ENCODE measurements at places on chromosomes 11 and 22.

- peak; percentile 89 for DNase-seq
Measured at GRCh38 chr11:12185914-12186313, 75.5 kb downstream of the MICAL2 start.

DNA sequence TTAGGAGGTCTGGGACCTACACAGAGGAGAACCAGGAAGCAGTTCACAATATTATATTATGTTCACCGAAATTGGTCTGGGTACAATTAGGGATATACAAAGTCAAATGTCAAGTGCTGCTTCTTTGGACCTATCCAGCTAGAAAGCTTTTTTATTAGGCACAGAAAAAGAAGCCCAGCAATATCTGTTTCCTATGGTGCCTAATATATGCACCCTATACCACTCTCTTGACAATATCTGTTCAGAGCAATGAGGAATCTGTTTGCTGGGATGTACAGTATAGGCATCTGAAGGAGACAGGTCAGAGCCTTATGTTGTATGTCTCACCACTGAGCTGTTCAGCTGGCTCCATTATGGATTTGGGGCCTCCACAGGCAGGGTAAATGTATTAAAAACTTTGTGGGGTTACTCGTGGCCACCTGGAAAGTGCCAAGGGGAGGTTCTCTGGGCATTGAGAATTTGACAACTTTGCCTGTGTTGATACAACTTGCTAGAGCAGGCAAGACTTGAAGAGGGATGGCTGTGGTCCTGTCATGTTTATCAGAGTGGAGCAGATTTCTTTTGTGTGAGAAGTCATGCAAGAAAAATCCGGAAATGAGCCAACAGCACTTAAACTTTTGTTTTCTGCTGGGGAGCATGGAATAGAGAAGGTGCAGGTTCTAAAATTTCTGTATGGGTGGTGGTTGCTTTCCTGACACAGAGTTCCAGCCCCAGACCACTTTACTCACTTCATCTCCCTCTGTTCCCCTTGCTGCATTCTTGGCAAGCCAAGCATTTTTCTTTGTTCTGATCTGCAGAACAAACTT, 10.1 kb downstream of the STIM1 start:
- peak; percentile 73 for DNase-seq

GRCh38 chr22:21568347-21569075, 997 bp downstream of the UBE2L3 start:
- peak; percentile 49 for DNase-seq

- DNase-seq, result no peak
Measured at GRCh38 chr11:61477126-61477525, 31.4 kb upstream of the LRRC10B start.

DNA sequence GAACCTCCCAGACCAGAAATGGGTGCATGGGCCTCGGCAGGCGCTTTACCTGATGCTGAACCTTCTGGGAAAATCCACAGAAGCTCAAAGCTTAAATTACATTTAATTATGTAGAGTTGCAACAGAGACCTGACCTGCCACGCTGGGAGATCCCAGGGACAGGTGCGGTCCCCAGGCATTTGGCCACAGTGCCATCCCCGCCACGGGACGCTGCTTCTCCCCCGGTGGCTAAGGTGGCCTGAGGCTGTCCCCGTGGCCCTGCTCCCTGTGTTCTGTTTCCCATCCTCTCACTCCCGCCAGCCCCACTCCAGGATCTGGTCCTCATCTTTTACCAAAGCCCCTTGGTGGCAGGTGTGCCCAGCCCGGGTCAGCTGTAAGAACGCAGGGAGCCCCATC, 39.6 kb downstream of the GRAMD4 start:
- no peak for DNase-seq

DNA sequence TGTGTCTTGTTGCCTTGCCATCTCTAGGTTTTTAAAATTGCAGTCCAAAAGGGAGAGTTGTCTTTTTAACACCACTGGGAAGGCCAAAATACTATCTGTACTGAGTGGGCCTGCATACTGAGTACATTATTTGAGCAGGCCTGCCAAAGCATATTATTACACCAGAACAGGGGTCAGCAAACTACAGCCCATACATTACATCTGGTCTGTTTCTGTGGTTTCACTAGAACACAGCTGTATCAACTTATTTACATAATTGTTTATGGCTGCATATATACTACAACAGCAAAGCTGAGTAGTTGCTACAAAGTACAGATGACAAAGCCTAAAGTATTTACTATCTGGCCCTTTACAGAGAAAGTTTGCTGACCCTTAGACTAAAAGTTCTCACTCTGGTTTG, 74.0 kb downstream of the USP35 start:
- no peak for DNase-seq

DNA sequence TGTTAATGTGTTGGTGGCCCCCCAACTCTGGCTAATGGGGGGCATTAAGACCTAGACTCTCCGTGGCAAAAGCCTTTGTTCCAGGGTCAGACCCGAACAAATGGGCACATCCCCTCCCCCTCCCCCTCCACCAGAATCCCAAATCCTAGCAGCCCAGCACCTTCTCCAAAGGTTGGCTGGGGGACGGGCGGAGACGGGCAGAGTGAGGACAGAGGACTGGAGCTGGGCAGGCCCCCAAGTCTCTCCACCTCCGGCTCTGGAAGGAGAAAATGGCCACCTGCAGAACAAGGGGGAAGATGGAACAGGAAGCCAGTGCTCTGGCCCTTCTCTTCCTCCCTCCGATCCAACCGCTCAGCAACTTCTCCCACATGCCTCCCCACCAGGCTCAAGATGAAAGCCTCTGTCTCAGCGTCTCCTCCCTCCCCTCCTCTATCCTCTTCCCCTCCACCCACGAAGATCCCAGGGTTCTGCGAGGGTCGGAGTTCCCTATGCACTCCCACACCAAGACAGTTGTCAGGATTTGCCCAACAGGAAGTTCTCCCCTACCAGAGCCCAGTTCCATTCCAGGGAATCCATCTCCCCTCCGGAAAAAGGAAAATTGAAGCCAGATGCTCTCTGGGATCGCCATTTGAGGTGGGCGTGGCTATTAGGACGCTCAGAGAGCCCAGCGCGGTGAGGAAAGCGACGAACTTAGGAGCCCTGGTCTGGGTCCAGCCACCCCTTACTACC, 20.1 kb downstream of the ADA2 start:
- DNase-seq, result peak; percentile 55

DNA sequence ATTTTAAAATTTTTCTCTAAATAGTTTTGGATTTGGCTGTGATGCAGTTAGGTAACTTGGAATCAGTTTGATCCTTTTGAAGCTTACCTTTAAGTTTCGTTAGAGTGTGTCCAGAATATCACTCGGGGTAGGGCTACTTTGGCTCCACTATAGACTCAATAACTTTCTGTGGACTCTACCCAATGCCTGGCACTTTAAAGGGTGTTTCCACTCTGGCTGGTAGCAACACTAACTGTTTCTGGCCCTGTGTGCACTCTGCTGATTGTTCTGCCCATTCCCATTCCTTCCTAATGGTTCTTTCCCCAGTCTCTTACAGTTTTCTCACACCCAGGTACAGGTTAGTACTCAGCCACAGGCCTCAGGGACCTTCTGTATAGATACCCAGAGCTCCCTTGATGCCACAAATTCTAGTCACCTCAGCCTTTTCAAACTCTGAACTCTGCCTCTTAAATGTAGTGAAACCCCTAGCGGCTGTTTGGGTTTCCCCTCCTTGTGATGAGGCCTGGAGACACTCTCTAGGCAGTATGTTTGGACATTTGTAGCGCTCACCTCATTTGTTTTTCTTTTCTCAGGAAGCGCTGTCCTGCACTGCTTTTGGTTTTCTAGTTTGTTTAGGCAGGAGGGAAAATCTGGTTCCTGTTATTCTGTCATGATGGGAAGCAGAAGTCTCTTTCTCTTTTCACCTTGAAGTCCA, 16.8 kb downstream of the CUL5 start:
- no peak for DNase-seq

DNA sequence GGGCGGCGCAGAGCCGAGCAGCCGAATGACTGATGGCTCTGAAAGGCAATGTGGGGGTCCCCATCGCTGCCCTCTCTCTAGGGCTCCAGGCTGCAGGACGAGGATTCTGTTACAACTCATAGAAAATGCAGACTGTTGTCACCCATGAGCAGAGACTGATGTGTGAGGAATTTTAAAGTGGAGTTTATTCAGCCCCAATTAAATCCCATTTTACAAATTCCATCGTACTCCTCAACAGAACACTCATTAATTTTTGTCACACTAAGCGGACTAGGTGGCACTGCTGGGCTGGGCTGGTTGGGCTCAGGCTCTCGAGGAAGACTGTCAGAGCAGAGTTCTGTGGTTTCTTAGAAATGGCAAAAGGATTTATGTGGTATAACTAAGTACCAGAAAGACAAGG, 102.6 kb upstream of the SPON1 start:
- no peak for DNase-seq

DNA sequence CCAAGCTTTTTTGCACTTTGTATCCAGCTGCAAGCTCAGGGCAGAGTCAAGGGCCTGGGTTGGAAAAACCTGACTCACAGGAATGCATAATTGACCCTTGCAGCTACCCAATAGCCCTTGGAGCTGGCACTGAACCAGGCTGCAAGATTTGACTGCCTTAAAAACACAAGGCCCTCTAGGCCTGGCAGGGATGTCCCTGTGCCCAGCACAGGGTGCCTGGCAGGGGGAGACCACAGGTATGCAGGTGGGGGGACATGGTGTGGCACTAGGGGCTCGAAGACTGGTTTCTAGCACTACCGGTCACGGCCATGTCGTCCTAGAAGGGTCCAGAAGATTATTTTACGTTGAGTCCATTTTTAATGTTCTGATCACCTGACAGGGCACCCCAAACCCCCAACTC, 30.2 kb downstream of the SBF1 start:
- peak; percentile 82 for DNase-seq

- DNase-seq, result no peak
Measured at GRCh38 chr11:113389272-113389671, 1.7 kb downstream of the ANKK1 start.

DNA sequence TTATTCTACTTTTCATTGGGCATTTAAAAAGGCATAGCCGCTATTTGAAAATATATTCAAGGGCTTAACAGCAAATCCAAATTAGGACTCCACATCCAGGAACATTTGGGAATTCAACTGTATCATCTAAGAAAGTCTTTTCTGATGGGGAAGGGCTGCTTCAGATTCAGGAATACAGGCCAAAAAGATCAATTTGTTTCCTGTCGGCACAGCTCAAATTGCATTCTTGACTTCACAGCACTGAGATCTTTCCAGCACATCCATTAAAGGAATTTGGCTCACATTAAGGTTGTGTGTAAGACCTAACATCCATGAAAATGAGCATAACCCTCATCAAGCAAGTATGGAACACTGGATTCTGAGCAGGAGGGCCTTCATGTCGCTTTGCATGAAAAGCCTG, 1169.5 kb upstream of the CCDC90B start:
- DNase-seq, result no peak

GRCh38 chr22:24060375-24060788, 49.3 kb downstream of the CABIN1 start:
- peak; percentile 94 for DNase-seq

- DNase-seq, result no peak
Measured at GRCh38 chr22:30283342-30283741, 6.0 kb downstream of the CASTOR1 start.

DNA sequence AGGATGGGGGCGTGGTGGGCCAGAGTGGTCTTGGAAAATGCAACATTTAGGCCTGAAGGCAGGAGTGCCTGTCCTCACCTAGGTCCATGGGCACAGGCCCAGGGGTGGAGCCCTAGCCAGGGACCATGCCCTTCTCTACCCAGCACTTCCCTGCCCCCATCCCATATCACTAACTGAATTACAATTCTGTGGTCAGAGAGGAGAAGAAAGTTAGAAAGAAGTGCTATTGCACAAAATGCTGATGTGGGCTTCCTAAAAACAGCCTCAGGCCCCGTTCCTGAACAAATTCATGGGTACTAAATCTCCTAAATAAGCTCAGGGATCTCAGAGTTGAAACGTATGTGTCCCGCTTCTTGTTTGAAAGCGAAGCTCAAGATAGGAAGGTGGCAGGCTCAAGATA, 3.5 kb upstream of the ASRGL1 start:
- DNase-seq, result no peak

- DNase-seq, result no peak
Measured at GRCh38 chr11:19828382-19829108, 115.9 kb downstream of the NAV2 start.

- DNase-seq, result no peak
Measured at GRCh38 chr22:49274754-49275380, 552.8 kb downstream of the BRD1 start.

DNA sequence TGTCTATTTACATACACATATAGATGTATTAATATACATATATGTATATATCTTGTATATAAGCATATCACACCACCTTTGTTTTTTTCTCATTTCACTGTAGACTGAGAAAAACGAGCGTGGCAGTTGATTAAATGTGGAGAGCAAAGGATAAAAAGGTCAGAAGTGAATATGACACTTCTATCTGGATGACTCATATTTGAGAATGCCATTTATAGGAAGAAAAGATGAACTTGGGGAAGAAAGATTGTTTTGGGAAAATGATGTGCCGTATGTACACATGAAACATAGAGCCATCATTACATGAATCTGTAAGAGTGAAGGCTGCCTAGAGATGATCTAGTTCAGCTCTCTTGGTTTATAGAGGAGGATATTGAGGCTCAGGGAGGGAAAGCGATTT, 28.7 kb downstream of the AMOTL1 start:
- DNase-seq, result no peak

GRCh38 chr11:78748918-78749690, 174.4 kb upstream of the NARS2 start:
- DNase-seq, result no peak

DNA sequence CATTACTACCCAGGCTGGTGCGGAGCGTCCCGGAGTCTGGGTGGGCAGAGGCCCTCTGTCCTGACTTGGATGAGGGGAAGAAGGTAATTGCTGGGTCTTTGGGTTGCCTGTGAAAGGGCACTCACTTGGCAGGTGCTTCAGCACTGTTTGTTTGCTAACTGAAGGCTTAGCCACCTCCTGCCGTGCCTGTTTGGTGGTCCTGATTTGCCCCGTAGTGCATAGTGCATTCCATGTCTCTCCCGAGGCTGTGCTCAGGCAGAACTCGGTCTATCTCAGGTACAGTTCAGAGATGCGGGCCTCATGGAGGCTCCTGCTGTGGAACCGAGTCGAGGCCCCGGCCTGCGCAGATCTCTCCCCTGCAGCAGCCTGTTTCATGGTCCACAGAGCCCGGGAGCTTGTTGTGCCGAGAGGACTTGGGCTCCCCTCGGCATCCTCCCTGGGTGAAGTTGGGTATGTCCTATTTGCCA, 146.2 kb downstream of the TBC1D22A start:
- DNase-seq, result no peak

DNA sequence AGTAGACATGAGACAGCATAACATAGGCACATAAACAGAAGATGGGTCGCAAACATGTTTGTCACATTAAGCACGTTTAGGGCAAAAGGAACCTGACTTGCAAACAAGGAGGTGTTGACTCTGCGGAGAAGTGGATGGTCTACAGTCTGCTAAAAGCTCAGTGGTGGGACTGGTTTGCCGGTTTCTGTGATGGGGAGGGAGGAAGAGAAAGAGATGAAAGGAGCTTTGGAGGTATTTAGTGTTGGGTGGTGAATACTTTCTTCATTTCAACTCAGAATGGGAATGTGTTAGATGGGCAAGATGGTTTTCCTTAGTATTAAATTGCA, 191.4 kb upstream of the SORL1-AS1 start:
- no peak for DNase-seq

DNA sequence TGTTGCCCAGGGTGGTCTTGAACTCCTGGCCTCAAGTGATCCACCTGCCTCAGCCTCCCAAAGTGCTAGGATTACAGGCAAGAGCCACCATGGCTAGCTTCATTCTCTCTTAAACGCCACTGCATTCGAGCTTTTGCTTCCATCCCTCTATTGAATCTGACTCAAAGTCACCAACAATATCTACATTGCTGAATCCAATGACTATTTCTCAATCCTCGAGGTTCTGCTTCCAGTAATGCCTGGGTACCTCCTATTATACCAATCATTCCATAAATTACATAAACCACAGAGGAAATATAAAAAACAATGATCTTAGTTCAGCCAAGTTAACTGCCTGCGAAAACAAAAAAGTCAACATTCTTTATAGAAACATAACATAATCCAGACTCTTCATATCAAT, 11.9 kb upstream of the NXF1 start:
- no peak for DNase-seq
